GM04504 (cell line): ENCODE measurements at places on chromosomes 5 and 9.

GRCh38 chr9:109132567-109133021, 12.8 kb upstream of the TMEM245 start:
- no peak for DNase-seq

- DNase-seq, result no peak
Measured at GRCh38 chr9:92119586-92119985, 4.4 kb upstream of the SPTLC1 start.

GRCh38 chr5:172946146-172946545, 13.1 kb upstream of the RPL26L1 start:
- no peak for DNase-seq

DNA sequence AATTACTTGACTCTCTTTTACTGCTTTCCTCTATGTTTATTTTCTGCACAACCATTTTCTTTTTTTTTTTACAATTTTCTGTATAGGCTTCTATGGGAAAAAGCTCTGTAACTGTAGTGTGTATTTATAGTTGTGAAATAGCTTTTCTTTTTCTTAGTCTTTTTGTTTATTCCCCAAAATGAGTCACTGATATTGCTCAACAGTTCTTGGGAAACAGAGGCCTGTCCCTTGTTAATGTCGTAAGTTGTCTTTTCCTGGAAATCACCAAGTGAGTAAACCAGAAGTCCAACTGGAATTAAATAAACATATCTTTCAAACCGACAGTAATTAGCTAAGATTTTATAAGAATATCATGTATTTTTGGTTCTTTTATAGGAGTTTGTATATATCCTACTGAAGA, 325.1 kb upstream of the PRR16 start:
- DNase-seq, result peak; percentile 94

DNA sequence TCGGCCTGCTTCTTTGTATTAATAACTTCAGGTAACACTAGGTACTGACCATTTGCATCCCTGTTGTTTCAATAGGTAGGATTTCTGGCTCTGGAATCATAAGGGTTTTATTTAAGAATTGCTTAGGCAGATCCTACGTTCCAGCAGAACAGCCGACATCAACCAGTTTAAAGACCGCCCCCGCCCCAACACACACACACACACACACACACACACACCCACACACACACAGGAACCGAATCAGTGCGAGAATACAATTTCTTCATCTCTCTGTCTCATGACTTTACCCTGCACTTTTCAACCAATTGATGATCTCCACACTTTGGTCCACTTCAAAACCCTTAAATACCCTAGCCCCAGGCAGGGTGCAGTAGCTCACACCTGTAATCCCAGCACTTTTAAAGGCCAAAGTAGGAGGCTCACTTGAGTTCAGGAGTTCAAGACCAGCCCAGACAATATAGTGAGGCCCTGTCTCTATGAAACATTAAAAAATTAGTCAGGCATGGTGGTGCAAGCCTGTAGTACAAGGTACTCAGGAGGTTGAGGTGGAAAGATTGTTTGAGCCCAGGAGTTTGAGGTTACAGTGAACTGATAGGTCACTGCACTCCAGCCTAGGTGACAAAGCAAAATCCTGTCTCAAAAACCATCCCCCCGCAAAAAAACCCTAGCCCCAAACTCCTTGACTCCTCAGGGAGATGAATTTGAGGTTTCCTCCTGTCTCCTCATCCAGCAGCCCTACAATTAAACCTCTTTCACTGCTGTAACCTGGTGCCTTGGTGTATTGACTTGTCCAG, 2.7 kb upstream of the MTMR12 start:
- no peak for DNase-seq

GRCh38 chr9:122406070-122406890, 35.5 kb downstream of the PTGS1 start:
- DNase-seq, result no peak

DNA sequence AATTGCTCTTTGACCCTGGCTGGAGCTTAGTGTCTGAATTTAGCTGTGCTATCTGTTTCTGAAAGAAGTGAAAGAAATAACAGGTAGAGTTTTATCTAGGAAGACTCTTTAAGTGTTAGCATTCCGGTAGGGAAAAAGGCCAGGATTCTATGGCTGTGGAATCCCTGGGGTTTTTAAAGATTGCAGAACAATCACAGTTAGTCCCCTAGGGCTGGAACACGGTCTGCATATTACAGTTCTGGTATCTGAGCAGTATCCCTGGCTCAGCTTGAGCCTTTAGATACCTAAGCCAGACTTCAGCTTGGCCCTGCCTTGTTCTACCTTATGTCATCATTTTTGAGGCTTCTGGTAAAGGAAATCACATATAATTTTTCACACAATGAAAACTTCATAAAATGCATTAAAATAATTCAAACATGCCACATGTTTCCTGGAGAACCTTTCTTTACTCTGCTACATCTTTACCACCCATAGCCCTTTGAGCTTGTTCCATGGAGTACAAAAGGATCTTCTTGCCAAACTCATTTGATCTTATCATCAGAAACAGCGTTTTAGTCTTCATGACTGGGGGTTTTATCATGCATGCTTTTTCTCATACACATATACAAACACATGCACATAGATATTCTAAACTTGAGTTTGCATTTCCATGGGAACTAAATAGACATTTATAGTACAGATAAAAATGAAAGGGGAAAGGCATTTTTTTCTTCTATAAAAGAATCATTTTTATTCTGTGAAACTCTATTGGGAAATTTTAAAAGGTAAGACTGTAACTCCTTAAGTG, 410.8 kb downstream of the CETN3 start:
- DNase-seq, result no peak

DNA sequence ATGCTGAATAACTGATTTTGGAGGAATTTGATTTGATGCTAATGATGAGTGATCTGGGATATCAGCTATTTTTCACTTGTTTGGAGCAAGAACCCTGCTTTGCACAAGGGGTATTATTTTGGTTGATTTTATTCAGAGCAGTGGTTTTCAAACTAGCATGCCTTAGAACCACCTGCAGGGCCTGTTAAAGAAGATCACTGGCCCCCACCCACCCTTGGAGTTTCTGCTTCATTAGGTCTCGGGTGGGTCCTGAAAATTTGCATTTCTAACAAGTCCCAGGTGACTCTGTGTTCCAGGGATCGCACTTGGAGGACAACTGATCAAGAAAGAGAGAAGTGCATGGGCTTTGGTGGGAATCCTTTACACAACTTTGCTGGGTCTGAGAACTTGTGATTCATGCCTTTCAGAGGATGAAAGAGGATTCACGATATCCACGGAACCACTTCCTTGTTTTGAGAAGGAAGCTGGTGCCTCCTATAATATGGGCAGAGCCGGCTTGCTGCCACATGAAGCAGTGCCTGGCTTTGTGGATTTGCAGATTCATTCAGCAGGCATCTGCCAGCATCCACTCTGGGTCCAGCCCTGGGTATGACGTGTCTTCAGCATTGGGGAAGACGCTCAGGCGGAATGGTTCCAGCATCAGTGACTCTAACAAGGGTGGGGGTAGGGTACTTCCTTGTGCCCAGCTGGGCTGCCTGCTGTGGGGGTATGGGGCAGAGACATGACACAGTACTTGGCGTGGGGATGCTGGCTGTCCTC, 106.6 kb upstream of the PITX1 start:
- no peak for DNase-seq

DNA sequence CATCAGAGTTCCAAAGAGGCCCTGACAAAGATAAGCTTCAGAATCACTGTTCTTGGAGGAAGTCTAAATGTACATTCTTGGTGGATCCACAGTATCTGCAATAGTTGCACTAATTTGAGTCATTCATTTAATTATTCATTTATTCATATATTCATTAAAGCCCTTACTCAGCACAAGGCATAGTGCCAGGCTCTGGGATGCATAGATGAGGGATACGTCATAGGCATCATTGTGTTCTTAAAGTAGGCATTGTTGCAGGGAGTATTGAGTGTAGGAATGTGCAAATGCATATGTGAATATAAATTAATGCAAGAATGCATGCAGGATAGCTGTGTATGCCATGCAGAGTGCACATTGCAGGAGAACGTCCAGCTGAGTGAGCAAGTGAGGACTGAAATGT, 100.7 kb downstream of the DRD1 start:
- DNase-seq, result no peak

GRCh38 chr5:116573279-116573701, 1.3 kb downstream of the SEMA6A start:
- no peak for DNase-seq

GRCh38 chr5:135030956-135031812, 2.8 kb downstream of the PITX1 start:
- no peak for DNase-seq

- DNase-seq, result peak; percentile 99
Measured at GRCh38 chr5:111997711-111998110, 240.7 kb upstream of the NREP start.

- no peak for DNase-seq
Measured at GRCh38 chr9:2241461-2241835, 226.3 kb downstream of the SMARCA2 start.

DNA sequence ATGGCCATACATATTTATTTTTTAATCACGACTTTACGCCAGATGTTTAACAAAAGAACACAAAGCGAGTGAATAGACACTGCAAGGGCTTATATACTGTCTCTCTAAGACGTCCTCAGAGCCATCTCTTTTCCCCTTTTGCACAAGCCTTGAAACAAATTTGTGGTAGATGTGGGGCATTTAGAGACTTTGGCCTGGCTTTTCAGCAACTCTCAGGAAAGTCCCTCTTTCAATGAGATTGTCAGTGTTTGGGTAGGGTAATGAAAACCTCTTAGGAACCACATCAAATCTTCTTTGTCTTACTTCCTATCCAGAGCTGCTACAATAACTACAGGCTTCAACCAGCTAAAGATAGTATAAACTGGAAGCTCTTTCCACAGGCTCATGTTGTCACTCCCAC, 380.0 kb downstream of the ANXA1 start:
- DNase-seq, result no peak

DNA sequence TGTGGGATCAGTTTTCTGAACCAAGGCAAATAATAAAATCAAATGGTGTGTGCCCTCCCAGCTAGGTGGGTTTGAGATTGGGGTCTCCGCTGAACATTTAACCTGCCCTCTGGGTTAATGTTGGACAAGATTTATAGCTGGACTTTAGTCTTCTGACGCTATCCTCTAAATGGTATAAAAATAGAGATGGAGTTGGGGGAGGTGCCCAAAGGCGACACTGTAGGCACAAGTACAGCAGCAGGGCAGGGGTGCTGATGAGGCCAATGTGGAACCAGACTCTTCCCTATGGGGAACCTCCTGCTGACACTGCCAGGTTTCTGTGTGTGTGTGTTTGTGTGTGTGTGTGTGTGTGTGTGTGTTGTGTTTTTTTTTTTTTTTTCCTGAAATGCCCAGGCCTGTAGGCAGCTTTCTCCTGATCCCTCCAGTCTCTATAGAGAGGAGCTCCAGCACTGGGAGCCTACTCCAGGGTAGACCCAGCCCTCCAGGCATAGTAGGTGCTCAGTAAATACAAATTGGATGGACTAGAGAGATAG, 37.9 kb downstream of the PCDH1 start:
- no peak for DNase-seq

GRCh38 chr9:90867101-90867500, 65.5 kb downstream of the SYK start:
- no peak for DNase-seq

GRCh38 chr5:82319651-82320376, 41.7 kb upstream of the RPS23 start:
- DNase-seq, result no peak

- DNase-seq, result no peak
Measured at GRCh38 chr5:160685695-160686094, 166.3 kb downstream of the ATP10B start.
